ENCODE measurements at places on chromosomes 1 and 21. TPM values are rescaled to one million over a fixed set of nuclear protein-coding genes. Genes with fewer than 3 reads are reported as not detected.

The TLCD4 gene
- not detected for polyA plus RNA-seq

The PRDX1 gene
- polyA plus RNA-seq: 294 TPM

The S100A5 gene
- polyA plus RNA-seq: 1.4 TPM

The HIVEP3 gene
- 1.2 TPM for polyA plus RNA-seq

DNA sequence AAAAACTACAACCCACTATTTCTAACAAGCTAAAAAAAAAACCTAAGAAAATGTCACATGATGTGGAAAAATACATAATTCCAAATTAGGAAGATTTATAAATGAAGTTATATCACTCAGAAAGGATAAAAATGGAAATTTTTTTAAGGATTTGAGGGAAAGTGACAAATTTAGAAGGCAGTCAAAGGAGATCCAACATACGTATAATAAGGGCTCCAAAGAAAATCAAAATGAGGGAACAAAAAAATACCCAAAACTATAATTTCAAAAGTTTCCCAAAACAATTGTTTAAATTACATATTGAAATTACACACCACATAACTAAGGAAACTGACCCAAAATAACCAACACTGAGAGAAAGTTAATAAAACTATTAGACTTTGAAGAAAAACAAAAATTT is 381.1 kb upstream of the KAZN start:
- DNase-seq: no peak
- no peaks in the 10 kb centered on the region for H3K4me1 ChIP-seq
- H3K36me3 ChIP-seq: no peaks in the 10 kb centered on the region

DNA sequence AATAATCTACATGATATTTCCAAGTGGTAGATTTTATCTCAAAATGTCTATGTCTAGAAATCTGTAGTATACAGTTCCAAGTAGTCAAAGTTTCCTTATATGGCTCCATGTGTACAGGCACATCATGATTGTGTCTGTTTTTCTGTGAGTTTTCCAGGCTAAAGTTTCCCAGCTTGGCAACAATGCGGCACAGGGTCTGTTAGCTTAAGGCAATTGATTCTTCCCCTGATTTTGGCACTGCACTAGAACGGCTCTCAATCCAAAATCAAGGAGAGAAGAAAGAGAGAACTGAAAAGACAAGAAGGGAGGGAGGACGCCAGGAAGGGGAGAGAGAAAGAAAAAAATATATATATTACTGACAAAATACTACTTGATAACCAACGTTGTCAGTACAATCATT is 193.9 kb upstream of the SNX7 start:
- no peak overlapping the region for H3K4me3 ChIP-seq
- no peak for DNase-seq
- no peaks in the 10 kb centered on the region for H3K36me3 ChIP-seq
- no peaks in the 10 kb centered on the region for H3K4me1 ChIP-seq

GRCh38 chr1:107953556-107953955 is 11.4 kb downstream of the VAV3 start:
- peaks cover 61% of the 10 kb centered on the region for H3K4me1 ChIP-seq
- DNase-seq: no peak

- H3K4me3 ChIP-seq: peak overlapping the region; percentile 99
- peaks cover 50% of the 10 kb centered on the region for H3K4me1 ChIP-seq
- peak overlapping the region; percentile 93 for H3K27ac ChIP-seq
- H3K36me3 ChIP-seq: peaks cover 25% of the 10 kb centered on the region
Measured at GRCh38 chr1:151058692-151059091, 730 bp downstream of the CDC42SE1 start.

- no peak overlapping the region for H3K27ac ChIP-seq
- no peak overlapping the region for H3K4me3 ChIP-seq
- H3K36me3 ChIP-seq: no peaks in the 10 kb centered on the region
Measured at GRCh38 chr1:234927312-234927970, 201.2 kb downstream of the TOMM20 start.

DNA sequence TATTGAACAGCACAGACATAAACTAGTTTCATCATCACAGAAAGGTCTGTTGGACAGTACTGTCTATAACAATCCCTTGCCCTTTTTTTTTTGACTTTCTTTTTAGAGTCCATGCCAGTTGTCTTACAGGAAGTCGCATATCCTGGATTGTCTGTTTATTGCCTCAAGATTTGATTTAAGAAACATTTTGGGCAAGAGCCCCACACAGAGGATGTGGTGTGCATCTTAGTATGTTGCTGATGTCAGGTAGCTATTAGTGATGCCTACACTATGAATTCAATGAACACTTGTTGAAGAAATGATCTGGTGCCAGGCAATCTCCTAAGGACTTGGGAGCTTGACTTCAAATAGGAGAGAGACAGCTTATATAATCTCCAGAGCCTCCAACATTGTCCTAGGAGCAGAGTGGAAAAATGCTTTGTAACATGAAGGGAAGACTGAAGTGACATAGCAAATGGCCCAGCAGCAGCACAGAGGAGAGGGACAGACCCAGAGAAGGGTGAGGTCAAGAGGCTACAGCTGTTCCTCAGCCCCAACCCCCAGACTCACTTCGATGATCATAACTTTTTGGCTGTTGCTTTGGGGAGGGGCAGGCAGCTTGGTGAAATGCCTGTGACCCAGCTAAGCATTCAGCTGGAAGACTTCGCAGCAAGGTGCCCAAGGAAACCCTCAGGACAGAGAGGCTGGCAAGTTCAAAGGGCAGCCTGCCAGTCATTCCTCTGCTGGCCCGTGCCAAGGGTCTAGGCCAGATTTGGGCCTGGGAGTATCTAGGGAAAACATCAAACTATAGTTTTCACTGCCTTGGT is 7.5 kb upstream of the RAB29 start:
- no peaks in the 10 kb centered on the region for H3K36me3 ChIP-seq
- H3K4me1 ChIP-seq: peaks cover 11% of the 10 kb centered on the region
- H3K4me3 ChIP-seq: no peak overlapping the region

GRCh38 chr1:91059157-91059556 is 37.3 kb upstream of the ZNF644 start:
- H3K4me3 ChIP-seq: no peak overlapping the region
- H3K4me1 ChIP-seq: peaks cover 13% of the 10 kb centered on the region
- H3K27ac ChIP-seq: no peak overlapping the region
- H3K27me3 ChIP-seq: no peaks in the 10 kb centered on the region

- no peaks in the 10 kb centered on the region for H3K27me3 ChIP-seq
- H3K36me3 ChIP-seq: no peaks in the 10 kb centered on the region
- H3K4me3 ChIP-seq: no peak overlapping the region
- H3K27ac ChIP-seq: no peak overlapping the region
Measured at GRCh38 chr1:79197421-79197820, 190.9 kb upstream of the ADGRL4 start.

- H3K4me3 ChIP-seq: no peak overlapping the region
- H3K36me3 ChIP-seq: no peaks in the 10 kb centered on the region
- H3K27ac ChIP-seq: no peak overlapping the region
Measured at GRCh38 chr1:153344718-153345025, 4.0 kb downstream of the PGLYRP4 start.

- no peak for DNase-seq
- peaks cover 9% of the 10 kb centered on the region for H3K4me1 ChIP-seq
- H3K4me3 ChIP-seq: no peak overlapping the region
- H3K27ac ChIP-seq: no peak overlapping the region
- no peaks in the 10 kb centered on the region for H3K27me3 ChIP-seq
Measured at GRCh38 chr1:243315893-243316292, 60.1 kb downstream of the SDCCAG8 start.

GRCh38 chr1:81430955-81431623 is 369.6 kb upstream of the ADGRL2 start:
- H3K27me3 ChIP-seq: no peaks in the 10 kb centered on the region
- H3K4me1 ChIP-seq: no peaks in the 10 kb centered on the region
- H3K36me3 ChIP-seq: no peaks in the 10 kb centered on the region
- no peak overlapping the region for H3K27ac ChIP-seq
- no peak overlapping the region for H3K4me3 ChIP-seq

DNA sequence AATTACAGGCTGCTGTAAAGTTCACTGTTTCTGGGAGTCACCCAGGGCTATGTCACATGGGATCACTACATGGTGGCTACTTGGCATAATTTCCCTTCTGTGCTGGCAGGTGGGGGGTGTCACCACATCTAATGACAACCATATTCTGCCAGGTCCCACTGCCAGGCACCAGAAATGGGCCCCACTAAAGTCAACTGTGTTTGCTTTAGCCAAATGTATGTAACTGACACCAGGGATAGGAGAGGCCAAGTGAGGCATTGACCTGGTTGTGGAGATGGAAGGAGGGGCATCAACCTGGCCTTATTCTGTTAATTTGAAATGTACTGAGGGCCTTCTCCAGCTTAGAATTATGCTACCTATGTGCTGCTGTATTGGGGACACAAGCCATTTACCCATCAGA is 370.6 kb upstream of the PROX1 start:
- no peaks in the 10 kb centered on the region for H3K4me1 ChIP-seq
- H3K27me3 ChIP-seq: no peaks in the 10 kb centered on the region
- H3K27ac ChIP-seq: no peak overlapping the region
- DNase-seq: no peak
- H3K4me3 ChIP-seq: no peak overlapping the region
- no peaks in the 10 kb centered on the region for H3K36me3 ChIP-seq

- H3K36me3 ChIP-seq: peaks cover 97% of the 10 kb centered on the region
- peak; percentile 96 for DNase-seq
- H3K4me1 ChIP-seq: peaks cover 18% of the 10 kb centered on the region
- peak overlapping the region; percentile 93 for H3K27ac ChIP-seq
- H3K27me3 ChIP-seq: no peaks in the 10 kb centered on the region
Measured at GRCh38 chr1:151311589-151312331, 15.5 kb downstream of the PI4KB start.

- no peak overlapping the region for H3K4me3 ChIP-seq
Measured at GRCh38 chr1:243505986-243506689, 250.3 kb downstream of the SDCCAG8 start.

- H3K27me3 ChIP-seq: no peaks in the 10 kb centered on the region
- peaks cover 48% of the 10 kb centered on the region for H3K4me1 ChIP-seq
- peaks cover 61% of the 10 kb centered on the region for H3K36me3 ChIP-seq
- H3K27ac ChIP-seq: peak overlapping the region; percentile 18
- no peak for DNase-seq
Measured at GRCh38 chr1:36093929-36094328, 5.2 kb downstream of the ADPRS start.

All from CD14-positive monocyte (primary cell).